ENCODE measurements at places on chromosomes 6 and 20.

- DNase-seq, result no peak
Observed at GRCh38 chr6:25002326-25003091, 66.7 kb upstream of the RIPOR2 start.

DNA sequence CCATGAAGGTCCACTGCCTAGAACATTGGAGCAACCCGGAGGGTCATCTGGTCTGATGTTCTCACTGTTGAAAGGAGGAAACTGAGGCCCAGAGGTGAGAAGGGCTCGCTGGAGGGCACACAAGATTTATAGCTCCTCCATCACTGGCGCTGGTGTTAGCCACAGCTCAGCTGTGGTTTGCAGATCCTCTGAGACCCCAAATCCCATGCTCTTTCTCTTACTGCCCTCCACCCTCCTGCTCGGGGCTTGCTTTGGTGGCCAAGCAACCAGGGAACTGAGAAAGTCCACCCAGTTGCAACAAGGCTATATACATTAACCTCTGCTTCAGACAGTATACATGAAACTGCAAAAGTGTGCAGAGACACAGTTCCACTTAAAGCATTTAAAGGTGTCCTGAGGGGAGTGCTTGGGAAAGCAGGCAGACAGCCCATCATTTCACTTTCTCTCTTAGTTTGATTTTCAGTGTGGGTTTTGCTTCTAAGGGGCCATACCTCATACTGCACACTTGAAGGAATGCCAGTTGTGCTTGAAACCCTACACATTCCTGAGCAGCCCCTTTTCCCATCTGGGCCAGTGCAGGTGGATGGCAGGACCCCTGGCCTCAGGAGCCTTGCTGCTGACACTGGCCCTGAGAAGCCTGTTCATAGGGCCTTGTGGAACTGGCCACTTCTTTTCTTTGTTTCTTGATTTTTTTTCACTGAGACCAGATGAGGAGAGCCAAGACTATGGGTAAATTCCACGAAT lies 347.6 kb downstream of the CDC5L start:
- no peak for DNase-seq

DNA sequence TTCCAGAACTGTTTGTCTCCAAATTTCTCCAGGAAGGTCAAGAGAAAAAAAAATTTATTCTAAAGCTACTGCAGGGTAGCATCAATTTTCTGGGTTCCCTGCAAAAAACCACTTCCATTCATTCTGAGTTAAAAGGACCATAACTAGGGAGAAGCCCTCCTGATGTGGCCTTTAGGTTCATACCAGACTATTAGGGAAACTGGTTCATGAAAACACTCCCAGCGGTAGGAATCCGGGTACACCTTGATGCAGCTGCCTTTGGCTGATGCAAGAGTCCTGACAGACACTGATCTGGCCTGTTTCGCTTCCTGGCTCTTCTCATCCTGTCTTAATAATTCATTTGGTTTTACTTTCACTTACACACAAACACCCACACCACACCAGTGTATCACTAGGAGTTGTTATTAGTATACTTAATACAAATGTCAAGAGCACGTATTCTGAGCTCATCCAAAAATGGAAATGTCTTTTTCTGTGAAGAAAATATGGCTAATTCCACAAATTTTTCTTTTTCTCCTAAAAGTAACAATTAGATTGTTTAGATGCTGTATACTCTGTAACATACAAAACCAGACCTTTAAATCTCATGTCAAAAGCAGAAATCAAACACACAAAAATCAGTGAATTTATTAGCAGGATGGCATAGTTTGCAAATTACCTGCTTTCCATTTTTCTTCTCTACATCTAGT lies 38.4 kb upstream of the ARHGAP18 start:
- DNase-seq, result peak; percentile 37

DNA sequence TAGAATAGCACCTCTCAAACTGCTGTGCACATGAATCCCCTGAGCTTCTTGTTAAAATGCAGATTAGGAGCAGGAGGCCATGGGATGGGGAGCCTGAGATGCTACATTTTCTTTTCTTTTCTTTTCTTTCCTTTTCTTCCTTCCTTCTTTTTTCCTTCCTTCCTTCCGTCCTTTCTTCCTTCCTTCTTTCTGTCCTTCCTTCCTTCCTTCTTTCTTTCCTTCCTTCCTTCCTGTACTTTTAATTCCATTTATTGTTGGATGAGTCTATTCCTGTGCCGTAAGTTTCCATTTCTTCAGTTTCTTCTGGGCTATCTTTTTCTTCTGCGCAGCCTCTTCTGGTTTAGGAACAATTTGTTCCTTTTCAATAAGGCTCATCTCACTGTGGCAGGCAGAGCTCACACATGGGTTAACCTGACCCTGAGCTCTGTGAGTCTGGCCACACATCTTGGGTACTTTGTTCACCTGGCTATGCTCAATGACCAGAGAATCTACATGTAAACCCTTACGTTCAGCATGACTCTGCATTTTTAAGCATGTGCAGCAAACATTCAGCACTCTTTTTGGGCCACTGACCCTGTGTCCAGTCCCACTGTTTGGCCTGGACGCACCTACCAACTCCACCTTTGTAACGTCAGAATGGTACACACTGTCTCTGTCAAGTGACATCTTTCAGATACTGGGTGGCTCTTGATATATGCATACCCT lies 114.7 kb upstream of the INSM1 start:
- no peak for DNase-seq

GRCh38 chr6:56541030-56541600 lies 101.6 kb downstream of the DST start:
- DNase-seq, result no peak

DNA sequence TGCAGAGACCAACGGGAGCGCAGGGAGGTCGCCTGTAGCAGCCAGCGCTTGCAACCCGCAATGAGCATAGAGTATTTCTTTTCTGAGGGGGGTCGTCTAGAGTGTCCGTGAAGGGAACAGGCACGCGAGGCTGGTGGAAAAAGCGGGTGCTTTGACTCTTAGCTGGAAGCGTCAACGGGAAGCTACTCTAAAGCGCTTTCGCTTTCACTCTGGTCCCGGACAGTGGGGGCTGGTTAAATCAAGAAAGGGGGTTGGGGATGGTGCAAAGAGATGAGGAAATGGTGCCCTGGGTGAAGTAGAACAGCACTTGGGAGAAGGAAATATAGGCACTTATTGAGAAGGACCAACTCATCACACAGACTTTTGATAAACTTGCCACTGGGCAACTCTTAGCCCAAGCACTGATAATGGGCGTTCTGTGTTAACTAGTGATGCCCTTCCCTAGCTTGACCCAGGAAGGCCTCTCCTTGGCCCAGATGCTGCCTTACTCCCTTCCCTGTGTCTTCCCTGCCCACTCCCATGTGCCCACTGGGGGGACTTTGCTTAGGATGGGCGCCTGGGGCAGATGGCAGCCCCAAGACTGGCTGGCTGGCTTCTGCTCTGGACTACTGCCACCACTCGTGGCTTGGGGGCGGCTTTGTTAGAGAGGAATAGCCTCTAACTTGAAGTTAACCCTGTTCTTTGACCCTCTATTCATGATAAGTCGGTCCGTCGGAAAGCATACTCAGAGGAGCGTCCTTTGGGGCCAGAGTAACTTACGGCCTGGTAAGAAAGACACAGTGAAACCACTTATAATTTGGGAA lies 585 bp downstream of the PSMB9 start:
- DNase-seq, result peak; percentile 67

DNA sequence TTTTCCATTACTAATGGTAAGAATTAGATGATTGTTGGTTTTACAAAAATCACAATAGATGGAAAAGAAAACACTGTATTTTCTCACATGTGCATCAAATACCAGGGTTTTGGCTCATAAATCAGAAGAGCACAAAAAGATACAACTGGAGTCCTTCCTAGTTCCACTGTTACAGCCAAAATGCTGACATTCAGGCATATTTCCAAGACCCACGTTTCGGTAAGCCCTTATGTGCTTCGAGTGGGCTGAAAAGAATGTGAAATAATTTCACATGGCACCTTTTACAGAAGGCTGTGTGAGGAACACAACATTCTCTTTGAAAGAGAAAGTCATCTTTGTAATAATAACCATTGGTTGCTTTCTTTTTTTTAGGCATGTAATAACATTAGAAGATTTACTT lies 326.7 kb upstream of the FLRT3 start:
- DNase-seq, result no peak

GRCh38 chr6:90397929-90398674 lies 101.5 kb upstream of the BACH2 start:
- peak; percentile 78 for DNase-seq

GRCh38 chr6:11804135-11804534 lies 25.5 kb upstream of the ADTRP start:
- no peak for DNase-seq

DNA sequence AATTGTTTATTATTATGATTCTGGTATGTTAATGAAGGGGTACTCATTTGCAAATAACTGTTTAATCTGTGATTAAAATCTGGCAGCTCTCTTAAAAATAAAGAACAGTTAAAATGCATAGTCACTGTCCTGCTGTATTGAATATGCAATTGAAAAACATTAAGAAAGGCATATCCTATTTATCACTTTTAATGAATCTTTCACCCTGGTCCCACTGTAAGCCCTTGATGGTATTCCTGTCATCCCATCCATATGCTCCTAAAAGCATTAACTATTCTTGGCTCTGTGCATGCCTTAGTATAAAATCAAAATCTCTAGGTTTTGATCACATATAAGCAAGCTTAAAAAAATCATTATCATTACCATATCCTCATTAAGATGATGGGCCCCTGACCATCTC lies 411.0 kb upstream of the SOX4 start:
- no peak for DNase-seq

GRCh38 chr20:32941155-32941885 lies 62.9 kb downstream of the SUN5 start:
- no peak for DNase-seq

GRCh38 chr6:149081281-149081680 lies 236.2 kb upstream of the TAB2 start:
- no peak for DNase-seq

DNA sequence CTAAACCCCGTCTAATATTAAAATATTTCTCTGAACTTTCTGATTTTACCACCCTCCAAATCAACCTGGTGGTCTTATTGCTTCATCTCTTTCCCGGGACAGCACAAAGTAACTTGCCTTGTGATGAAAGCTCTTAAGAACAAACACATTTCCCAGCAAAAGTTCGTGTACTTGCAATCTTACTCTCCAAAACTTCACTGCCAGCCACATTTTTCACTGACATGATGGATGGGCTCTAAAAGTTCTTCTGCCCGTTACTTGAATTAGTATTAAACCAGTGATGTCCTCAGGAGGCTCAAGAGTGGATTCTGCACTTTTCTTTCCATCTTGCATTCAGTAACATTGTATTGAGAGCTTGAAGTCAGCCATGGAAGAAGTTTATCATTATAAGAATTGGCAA lies 731.6 kb upstream of the GJE1 start:
- no peak for DNase-seq

- no peak for DNase-seq
Observed at GRCh38 chr20:54284928-54285704, 77.2 kb downstream of the PFDN4 start.

DNA sequence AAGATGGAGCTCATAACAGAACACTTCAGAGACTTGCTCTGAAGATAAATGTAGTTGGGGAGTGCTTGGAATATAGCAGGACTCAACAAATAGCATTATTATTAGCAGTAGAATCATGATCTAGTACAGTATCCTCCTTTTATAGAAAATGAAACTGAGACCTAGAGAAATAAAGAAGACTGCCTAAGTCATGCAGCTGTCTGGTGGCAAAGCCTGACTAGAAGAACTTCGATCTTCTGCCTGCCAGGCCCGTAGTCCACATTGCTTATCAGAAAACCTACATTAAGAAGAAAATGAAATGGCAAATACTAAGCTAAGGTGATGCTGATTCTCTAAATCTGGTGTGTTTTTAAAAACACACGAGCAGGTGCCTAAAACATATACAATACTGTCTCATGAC lies 46.4 kb upstream of the DST start:
- DNase-seq, result no peak

- DNase-seq, result peak; percentile 5
Observed at GRCh38 chr6:138107752-138108592, 753 bp upstream of the PERP start.

DNA sequence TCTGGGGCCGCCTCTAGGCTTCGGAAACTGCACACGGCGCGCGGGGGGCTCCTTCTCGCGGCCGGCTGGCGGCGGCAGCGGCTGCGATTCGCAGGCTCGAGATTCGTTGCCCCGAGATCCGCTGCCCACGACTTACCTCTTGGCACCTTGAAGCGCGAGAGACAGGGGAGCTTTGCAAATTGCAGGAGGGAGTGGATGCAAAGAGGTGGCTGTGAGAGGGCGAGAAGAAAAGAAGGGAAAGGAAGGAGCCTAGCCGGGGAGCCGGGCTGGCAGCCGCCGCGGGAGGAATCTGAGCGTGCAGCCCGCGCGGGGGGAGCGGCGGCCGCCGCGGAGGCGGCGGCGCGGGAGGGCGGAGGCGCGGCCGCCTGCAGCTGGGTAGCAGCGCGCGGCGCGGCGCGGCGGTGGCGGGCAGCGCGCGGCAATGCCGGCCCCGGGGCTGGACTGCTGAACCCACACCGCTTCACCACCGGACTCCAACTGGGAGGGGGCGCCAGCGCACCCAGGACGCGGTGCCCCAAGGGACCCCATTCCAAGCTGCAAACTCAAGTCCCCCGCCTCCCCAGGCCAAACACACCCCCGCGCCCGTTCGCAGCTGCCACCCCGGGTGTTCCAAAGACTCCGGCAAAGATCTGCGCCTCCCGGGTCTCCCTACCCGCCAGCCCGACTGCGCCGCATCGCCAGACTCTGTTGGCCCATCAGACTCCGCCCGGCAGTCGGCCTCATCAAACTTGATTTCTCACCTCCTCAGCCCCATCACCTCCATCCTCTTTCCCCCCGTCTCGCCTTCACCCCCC lies 44.2 kb upstream of the SUPT3H start:
- peak; percentile 37 for DNase-seq

DNA sequence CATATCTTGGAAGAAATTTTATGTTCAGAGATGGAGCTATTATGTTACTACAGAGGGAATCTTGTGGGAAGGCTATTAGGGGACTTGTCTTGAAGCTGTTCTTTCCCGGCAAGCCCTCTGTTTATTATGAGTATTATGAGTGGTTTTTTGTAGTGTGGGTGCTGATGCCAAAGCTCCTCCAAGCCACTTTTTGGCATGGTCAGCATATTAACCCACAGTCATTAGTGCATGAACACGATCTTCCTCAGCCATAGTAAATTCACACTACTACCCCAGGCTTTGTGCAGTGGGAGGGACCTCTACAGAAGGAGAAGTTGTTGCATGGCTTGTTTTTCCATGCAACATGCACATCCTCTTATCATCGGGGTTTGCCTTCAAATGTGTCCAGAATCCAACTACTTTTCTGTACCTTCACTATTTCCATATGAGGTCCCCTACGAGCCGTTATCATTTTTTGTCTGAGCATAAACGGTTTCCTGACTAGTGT lies 6.5 kb upstream of the BMP6 start:
- DNase-seq, result no peak

GRCh38 chr6:31580807-31581433 lies 1.3 kb downstream of the LTB start:
- peak; percentile 81 for DNase-seq

GRCh38 chr20:39057911-39058310 lies 95.8 kb downstream of the DHX35 start:
- DNase-seq, result no peak
